ENCODE measurements at places on chromosomes 2 and 18.
A peak's percentile ranks its signal among the peaks of the same experiment; 100 is the strongest.

- DNase-seq, result no peak
These were observed 16.8 kb downstream of the AFF3 start for GRCh38 chr2:100125626-100126025.

DNA sequence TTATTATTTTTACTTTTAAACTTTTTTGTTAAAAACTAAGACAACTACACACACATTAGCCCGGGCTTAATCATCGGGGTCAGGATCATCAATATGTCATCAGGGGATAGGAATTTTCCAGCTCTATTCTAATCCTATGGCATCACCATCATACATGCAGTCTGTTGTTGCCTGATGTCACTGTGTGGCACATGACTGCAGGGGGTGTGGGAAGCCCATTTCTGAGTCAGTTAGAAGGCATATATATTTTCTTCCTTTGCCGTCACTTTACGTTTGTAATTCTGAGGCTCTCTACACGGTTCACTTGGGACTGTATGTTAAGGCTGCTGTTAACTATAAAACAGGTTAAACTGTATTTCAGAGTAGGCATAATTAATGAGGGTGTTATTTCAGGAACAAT lies 144.4 kb upstream of the ITGA6 start:
- DNase-seq, result peak; percentile 83

DNA sequence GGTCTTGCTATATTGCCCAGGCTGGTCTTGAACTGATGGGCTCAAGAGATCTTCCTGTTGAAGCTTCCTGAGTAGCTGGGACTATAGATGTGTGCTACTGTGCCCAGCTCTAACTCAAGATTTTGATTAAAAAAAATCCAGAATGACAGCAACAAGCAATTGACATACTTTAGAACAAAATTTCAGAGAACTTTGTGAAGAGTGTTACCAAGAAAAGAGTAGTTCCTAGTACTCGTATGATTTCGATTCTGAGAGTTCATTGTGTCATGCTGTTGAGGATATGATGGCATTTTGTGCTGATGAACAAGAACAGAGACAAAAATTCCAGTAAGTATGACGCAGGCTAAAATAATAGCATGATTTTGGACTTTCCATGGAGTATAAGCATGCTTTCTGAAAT lies 90.2 kb upstream of the TWSG1 start:
- no peak for DNase-seq

- no peak for DNase-seq
These were observed 135.4 kb downstream of the PTH2R start for GRCh38 chr2:208541989-208542464.

- DNase-seq, result peak; percentile 22
These were observed 164.3 kb downstream of the BCL2 start for GRCh38 chr18:63155169-63155852.

- no peak for DNase-seq
These were observed 196.1 kb downstream of the BABAM2 start for GRCh38 chr2:28086611-28087010.

DNA sequence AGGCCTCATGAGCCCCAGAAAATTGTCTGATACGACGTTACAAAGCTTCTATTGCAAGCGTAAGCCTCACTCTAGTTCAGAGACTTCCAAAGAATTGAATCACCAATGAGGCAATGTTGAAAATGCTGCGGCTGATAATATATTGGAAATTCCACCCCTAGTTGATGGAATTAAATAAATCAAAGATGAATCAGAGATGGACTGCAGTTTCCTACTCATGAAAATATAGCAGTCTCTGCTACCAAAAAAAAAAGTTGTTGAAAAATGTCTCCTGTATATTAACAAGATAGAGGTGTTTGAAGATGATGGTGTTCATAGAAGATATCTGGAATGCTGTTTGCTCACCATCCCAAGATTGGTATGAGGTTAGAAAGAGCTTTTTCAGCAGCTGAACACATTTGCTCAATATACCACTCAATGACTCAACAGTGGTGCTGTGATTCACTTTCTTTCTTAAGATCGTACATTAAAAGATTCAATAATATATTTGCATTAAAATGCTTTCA lies 99.8 kb upstream of the ARHGAP28 start:
- peak; percentile 24 for DNase-seq

DNA sequence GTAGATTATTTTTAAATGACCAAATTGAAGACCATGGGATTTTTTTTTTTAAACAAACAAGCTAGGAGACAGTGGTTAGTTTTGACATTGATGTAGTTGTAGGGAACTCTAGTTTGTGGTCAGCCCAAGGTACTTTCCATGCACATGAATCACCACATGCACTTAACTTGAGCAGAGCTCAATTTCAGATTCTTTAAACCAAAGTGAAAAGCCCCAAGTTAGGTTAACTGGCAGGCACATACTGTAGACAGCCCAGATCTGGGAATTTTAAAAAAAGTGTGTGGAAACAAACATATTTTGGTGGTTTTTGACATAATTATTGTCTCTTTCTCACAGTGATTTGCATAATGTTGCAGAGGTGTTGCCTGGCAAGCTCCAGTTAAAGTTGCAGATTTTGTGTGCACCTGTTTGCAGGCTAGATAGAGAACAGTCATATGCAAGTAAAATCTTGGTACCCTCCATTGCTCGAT lies 88.4 kb downstream of the BCL2L11 start:
- no peak for DNase-seq

- DNase-seq, result no peak
These were observed 248.8 kb downstream of the EIPR1 start for GRCh38 chr2:3128786-3129185.

DNA sequence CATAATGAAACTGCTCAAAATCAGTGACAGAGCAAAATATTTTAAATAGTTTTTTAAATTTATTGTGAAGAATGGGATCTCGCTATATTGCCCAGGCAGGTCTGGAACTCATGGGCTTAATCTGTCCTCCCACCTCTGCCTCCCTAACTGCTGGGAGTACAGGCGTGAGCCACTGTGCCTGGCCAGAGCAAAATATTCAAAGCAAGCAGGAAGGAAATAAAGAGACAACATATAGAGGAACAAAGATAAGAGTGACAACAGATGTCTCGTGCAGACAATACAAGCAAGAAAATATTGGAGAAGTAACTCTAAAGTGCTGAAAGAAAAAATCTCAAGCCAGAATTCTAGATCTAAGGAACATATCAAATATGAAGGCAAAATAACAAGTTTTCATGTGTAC lies 5.0 kb upstream of the SCLY start:
- DNase-seq, result no peak

GRCh38 chr18:4231260-4231659 lies 223.8 kb downstream of the DLGAP1 start:
- no peak for DNase-seq

- no peak for DNase-seq
These were observed 10.2 kb downstream of the BOK start for GRCh38 chr2:241568726-241569125.

GRCh38 chr2:72555943-72556342 lies 269.9 kb downstream of the EXOC6B start:
- no peak for DNase-seq

DNA sequence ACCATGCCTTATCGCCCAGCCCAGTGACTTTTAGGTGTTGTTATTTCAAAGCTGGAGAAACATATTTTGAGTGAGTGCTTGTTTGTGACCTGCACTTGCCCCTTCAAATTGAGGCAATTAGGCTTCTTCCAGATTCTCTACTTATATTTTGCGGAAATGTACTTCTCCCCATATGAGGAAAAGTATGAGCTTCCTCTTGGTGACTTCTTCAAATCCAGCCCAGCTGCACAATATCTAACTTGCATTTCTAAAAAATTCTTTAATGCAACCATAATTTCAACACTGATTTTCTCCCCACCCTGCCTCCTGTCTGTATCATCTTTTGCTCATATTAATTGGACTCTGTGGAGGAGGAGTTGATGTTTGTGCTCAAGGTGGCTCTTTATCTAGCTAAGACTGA lies 391.2 kb upstream of the POU3F3 start:
- no peak for DNase-seq

- DNase-seq, result no peak
These were observed 804.3 kb downstream of the KCNJ3 start for GRCh38 chr2:155502766-155503165.

- peak; percentile 3 for DNase-seq
These were observed 138.1 kb downstream of the WDR7 start for GRCh38 chr18:56789004-56789888.

- no peak for DNase-seq
These were observed 7.9 kb downstream of the PKP4 start for GRCh38 chr2:158464426-158465281.

DNA sequence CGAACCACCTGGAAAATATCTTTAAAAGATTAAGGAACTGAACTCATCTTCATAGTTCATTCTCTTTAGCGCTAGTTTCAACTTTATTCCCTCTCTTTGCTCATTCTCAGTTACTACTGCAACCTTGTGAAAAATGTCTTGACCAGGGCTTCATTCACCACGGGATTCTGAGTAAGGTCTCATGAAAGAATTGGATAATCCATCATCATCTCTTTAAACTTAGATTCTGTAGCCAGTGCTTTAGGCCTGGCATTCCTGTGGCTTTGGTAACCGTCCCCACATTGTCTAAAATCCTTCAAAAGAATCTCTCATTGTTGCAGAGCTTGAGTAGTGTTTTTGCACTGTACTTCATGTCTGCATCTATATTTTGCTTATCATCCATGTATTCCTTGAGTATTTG lies 229.5 kb downstream of the ETAA1 start:
- DNase-seq, result no peak

GRCh38 chr18:7684966-7685365 lies 117.8 kb downstream of the PTPRM start:
- peak; percentile 18 for DNase-seq
